ENCODE measurements at places on chromosomes 11 and 22. TPM values are rescaled to one million over a fixed set of nuclear protein-coding genes. Genes with fewer than 3 reads are reported as not detected.

Gene LAYN
- 27.1 TPM for total RNA-seq

Gene CCDC117
- total RNA-seq = 8.7 TPM

Gene MS4A7
- total RNA-seq = not detected

Gene MPST
- 38.7 TPM for total RNA-seq

Gene ART5
- total RNA-seq = not detected

Gene HORMAD2
- total RNA-seq = not detected

Gene ATP5MG
- 135 TPM for total RNA-seq

Gene SCGB1C1
- not detected for total RNA-seq

Gene NTM
- 35.0 TPM for total RNA-seq

Gene ART1
- total RNA-seq = not detected

Gene NRGN
- total RNA-seq = 0.40 TPM

Gene TP53AIP1
- not detected for total RNA-seq

Gene TSGA10IP
- total RNA-seq = 0.13 TPM

Gene SULT4A1
- total RNA-seq = 0.26 TPM

Gene PRG3
- not detected for total RNA-seq

Gene PRAME
- 0.06 TPM for total RNA-seq

Gene APOBEC3H
- 1.2 TPM for total RNA-seq

Gene PDGFD
- total RNA-seq = 1.3 TPM

Gene SEZ6L
- not detected for total RNA-seq

Gene PHOX2A
- total RNA-seq = not detected

Gene MS4A12
- total RNA-seq = not detected

Gene PARVB
- 22.5 TPM for total RNA-seq

Gene MMP12
- total RNA-seq = not detected

Gene ZBTB3
- total RNA-seq = 11.0 TPM

Gene FAM227A
- total RNA-seq = 1.1 TPM

Gene NEFH
- total RNA-seq = 0.26 TPM

Gene TMEM86A
- total RNA-seq = 0.12 TPM

Gene PLEKHA7
- 0.31 TPM for total RNA-seq

Gene EFCAB6
- total RNA-seq = 2.4 TPM

Gene OR51I1
- 0.06 TPM for total RNA-seq

Gene OR51D1
- total RNA-seq = not detected

Gene MADD
- 15.2 TPM for total RNA-seq

Gene YDJC
- total RNA-seq = 8.7 TPM

Gene NLRP6
- not detected for total RNA-seq

Gene POU2AF2
- total RNA-seq = not detected

Gene MOGAT2
- total RNA-seq = not detected

Gene CHEK2
- 14.4 TPM for total RNA-seq

Gene MS4A6A
- total RNA-seq = not detected

Gene TUBA8
- total RNA-seq = 0.87 TPM

Gene PLA2G3
- 0.13 TPM for total RNA-seq

Gene CSF2RB
- 1.5 TPM for total RNA-seq

Gene NXPE2
- total RNA-seq = 0.06 TPM

Gene AMPD3
- total RNA-seq = 0.66 TPM

Gene GRM5
- 0.06 TPM for total RNA-seq

Gene CDCA5
- 4.2 TPM for total RNA-seq

Gene METTL15
- 14.0 TPM for total RNA-seq

Gene GSTT4
- total RNA-seq = not detected

Gene INSC
- total RNA-seq = 1.6 TPM

Gene WT1
- not detected for total RNA-seq

Gene LINC01488
- not detected for total RNA-seq

Gene HYOU1
- total RNA-seq = 167 TPM

Gene YPEL4
- 0.79 TPM for total RNA-seq

Gene OOSP1
- not detected for total RNA-seq

Gene MMP27
- total RNA-seq = not detected

Gene LIF
- 13.5 TPM for total RNA-seq

Gene HBD
- total RNA-seq = not detected
